ENCODE measurements at places on chromosomes 1 and 21.

- DNase-seq: peak; percentile 50
These were observed 7.3 kb upstream of the LRRC71 start for GRCh38 chr1:156912861-156913808.

- DNase-seq: peak; percentile 28
These were observed 19.8 kb upstream of the UBR4 start for GRCh38 chr1:19229828-19230325.

- peak; percentile 95 for DNase-seq
These were observed 470.0 kb upstream of the VAMP3 start for GRCh38 chr1:7300893-7301663.

DNA sequence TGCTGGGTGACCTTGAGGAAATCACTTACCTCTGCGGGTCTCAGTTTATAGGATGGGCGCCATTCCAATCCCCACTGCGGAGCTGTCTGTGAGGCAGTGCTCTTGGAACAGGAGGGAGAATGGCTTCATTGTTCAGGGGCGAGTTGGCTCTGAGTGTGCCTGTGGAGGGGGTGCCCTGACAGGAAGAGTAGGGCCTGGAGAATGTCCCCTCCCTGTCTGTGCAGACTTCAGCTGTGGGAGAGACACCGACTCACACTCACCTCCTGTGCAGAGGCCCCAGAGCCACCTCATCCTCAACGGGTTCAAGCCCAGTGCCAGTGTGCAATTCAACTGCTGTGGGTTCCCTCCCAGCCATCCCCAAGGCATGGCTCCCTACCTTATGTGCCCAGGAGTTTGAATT lies 17.1 kb downstream of the ADORA1 start:
- peak; percentile 64 for DNase-seq

GRCh38 chr1:11158291-11158690 lies 30.9 kb upstream of the ANGPTL7 start:
- no peak for DNase-seq

GRCh38 chr1:54814126-54814498 lies 13.0 kb upstream of the TTC22 start:
- DNase-seq: no peak

DNA sequence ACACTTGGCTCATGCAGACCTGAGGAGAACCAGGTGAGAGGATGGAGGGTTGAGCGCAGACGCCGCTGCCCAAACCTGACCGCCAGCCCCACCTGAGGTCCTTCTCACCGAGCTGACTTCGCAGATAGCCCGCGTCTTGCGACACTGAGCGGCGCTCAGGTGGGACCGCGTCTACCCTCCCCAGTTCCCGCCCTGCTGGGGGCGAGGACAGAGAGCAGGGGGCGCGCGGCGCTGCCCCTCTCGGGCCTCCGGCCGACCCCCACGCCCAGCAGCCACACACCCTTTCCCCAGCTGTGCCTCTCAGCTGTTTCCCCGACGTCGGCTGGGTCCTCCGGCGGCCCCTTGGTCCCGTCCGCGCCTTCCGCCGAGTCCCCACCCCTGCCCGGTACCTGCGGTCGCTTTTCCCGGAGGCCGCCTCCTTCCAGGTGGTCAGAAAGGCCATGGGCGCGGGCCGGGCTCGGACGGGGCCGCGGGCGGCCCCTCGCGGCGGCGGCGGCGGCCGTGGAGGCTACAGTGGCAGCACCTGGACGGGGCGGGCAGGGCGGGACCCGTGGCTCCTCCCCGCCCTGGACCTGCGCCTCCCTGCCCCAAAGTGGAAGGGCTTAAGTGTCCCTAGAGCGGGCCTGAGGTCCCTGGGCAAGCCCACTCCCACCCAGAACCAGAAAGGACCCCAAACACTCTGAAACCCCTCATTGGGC lies 14.4 kb upstream of the TTC39A start:
- DNase-seq: no peak

DNA sequence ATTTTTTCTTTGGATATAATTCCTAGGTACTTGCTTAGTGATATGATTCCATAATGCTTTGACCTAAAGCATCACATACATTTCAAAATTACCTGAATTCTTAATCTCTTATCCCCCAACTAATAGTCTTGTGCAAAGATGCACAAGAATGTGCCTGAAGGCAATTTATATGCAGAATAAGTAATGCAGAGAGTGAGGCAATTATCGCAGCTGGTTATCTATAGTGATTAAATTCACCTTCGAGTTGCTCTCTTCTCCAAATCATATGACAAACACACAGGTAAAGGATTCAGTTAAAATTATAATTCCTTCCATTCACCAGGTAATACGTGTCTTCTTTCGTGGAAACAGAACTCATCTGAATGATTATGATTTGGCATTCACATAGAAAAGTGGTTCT lies 717.3 kb downstream of the MRPL39 start:
- DNase-seq: no peak

DNA sequence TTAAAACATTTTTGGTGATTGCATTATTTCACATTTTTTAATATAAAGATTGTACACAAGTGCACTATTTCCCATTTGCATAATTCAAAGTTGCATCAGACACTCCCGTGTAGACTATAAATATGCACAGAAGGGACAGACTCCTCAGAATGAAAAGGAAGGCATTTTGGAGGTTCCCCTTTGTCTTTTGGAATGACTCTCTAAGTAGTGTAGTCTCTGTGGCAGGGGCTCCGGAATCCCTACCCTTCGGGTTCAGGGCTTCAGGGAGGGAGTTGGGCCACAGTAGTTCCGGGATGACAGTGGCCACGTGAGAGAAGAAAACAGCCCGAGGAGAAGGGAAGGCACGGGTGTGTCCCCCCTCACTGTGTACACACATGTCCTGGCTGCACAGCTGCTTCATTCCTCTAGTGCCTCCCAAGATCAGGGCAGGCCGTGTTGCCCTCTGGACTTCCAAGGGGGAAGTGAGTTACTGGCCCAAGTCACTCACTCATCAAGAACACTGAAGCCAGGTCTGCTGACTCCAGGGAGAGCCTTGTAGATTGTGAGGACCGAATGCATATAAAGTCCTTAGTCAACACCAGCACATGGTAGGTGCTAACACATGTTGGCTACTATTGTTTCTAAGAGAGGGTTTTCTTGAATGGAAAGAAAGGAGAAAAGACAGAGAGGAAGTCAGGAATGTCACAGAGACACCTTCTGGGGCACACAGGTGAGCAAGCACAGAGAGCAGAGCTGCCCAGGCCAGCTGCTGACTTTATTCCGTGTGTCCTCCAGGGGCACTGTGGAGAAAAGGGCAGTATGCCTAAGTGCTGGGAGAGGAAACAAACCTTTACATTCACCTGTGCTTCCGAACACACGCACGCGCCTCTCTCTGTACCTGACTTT lies 39.8 kb downstream of the LHX4 start:
- DNase-seq: no peak

DNA sequence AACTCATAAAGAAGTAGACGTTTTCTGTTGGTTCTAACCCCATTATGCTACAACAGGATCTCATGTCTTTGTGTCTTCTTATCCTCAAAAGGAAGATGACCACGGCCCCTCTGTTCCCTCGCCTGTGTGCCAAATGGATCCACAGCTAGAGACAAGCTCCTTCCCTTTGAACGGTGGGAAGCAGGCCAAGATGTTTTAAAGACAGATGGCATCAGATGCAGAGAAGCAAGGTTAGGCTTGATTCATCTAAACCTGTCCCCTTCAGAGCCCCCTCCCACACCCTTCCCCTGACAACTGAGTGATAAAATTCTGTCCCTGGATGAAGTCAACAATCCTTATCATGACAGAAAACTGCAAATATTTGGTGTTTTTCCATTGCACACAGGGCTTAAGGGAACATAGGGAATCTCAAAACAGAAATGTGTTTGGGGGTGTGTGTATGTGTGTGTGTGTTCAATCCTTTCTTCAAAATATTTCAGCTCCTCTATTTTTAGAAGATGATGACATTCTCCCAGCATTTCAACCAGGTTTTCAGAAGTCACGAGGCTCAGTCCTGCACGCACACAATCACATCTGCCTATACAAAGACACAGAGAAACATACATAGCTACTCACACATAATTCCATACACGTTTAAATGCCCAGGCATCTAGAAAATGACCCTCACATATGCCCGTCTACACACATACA lies 27.8 kb upstream of the FMOD start:
- peak; percentile 83 for DNase-seq

DNA sequence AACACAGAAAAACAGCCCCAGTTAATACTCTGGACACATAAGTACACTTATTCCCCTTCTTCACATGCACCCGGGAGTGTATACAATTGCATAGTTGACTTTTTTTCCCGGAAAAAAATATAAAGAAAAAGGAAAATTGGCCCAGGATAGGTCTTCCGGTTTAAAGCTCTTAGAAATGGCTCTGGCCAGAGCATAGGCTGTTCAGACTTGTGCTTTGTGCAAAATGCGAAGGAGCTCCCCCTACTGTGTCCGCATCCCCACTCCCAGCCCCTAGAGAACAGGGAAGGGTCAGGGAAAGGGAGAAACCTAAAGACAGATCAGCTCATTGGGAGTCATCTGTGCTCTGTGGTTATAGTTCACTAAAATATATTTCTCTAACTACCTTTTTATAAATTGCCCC lies 5.5 kb upstream of the MTMR11 start:
- DNase-seq: peak; percentile 27

- DNase-seq: peak; percentile 19
These were observed 10.7 kb upstream of the OTUD7B start for GRCh38 chr1:150021191-150021694.

- peak; percentile 32 for DNase-seq
These were observed 359.0 kb downstream of the HHAT start for GRCh38 chr1:210687582-210688279.

DNA sequence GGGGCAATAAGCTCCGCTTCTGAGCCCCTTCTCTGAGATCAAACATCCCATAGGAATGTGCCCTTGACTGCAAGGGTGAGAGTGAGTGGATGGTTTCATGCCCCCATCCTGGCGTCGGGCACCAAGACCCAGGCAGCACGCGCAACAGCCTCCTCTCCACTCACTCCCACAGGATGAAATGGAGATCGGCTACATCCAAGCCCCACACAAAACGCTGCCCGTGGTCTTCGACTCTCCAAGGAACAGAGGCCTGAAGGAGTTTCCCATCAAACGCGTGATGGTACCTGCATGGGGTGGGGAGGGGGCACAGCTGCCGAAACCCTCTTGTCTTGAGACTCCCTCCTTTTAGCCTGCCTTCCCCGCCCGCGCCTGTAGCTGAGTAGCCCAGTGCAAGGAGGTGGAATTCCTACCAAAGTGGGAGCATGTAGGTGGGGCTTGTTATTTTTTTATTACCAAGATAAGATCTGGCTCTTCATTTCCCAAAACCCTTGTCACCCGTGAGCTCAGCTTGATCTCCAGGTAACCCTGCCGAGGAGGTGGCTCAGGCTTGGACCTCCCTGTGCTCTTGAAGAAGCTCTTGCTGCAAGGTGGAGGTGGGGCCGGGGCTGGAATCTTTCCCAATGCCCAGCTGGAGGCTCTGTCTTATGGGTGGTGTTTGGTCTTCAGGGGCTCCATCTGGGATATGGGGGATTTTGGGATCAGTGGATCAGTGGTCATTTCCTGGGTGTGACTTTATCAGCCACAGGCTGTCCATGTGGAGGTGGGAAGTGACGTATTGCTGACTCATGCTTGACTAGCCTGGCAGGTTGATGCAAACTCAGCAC lies 24.0 kb upstream of the PADI6 start:
- peak; percentile 49 for DNase-seq

DNA sequence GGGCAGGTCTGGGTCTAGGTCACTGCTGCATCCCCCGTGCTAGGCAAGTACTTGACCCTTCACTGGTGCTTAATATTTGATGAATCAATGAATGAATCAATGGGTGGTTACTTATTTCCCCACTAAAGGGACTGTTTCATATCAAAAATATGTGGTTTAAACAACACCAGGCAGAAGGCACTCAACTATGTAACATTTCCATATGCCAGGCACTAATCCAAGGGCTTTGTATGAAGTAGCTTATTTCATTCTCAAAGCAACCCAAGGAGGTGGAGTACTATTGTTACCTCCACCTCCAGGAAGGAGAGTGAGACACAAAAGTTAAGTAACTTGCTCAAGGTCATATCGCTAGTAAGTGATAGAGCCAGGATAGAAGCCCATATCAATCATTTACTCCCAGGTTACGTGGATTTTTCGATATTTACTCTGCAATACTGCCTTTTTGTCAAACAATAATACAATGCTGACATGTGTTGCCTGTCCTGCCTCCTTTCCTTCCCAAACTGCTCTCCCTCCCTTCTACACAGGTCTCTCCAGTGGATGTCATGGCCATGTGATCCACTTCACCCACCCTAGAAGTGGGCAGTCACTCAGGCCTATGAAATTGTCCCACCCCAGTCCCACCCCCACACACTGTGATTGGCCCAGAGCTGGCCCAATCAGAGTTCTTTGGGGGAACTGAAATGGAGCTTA lies 142.8 kb downstream of the ETS2 start:
- peak; percentile 43 for DNase-seq

DNA sequence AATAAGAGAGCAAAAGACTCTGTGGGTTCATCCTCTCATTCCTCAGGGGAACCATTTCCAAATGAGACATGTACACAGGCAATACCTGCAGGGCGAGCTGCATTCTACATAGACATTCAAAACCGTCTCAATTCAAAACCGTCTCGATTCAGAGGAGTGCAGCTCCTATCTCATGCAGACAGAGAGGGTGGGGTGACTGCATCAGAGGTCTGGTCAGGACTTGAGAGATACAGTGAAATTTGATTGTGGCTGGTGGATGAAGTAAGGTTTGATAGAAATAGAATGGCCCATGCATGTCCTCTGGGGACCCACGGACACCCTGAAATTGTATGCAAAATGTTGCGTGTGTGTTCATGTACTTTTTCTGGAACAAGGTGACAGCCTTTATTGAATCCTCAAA lies 27.3 kb downstream of the TEX35 start:
- DNase-seq: no peak

DNA sequence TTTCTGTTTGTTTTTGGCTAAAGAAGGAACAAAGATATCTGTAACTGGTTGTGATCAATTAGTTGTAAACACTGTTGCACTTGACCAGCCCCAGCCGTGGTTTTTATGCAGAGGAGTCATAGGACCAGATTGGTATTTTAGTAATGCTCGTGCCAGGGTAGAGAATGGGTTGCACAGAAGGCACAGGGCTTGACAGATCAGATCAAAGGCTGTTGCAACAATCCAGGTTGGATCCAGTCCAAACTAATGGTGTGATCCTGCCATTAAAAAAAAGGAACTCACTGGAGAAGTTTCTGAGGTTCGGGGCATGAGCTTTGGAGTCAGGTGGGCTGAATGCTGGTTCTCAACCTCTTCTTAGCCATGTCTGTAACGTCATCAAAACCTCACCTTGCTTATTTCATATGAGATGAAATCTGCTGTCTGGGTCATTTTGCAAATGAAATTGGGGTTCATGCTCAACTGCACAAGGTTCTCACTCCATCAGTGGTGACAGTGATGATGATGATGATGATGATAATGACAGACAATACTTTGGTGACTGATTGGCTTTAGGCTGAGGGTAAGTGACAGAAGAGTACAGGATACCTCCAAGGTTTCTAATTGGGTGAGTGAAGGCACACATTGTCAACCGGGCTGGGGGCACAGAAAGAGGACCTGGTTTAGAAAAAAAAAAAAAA lies 43.1 kb downstream of the ZNF281 start:
- DNase-seq: no peak

GRCh38 chr1:29592261-29592615 lies 355.9 kb downstream of the PTPRU start:
- no peak for DNase-seq

DNA sequence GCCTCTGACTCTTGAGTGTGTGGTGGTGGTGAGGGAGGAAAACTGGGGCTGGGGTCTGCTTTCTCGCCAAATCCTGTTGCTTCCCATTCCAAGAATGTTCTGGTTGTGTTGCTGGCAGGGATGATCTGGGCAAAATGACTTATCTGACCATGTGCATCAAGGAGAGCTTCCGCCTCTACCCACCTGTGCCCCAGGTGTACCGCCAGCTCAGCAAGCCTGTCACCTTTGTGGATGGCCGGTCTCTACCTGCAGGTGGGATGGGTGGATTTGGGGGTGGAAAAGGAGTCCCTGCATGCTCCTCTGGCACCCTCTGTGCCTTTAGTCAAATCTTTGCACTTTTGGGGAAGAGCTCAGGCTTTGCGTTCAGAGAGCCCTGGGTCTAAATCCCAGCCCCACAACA lies 18.1 kb downstream of the CYP4B1 start:
- no peak for DNase-seq

Measured in EH (cell line).